ENCODE measurements at places on chromosomes 13 and 19.

- H3K27ac ChIP-seq, result no peak overlapping the region
- no peak overlapping the region for H3K4me3 ChIP-seq
- H3K27me3 ChIP-seq, result peaks cover 80% of the 10 kb centered on the region
- H3K36me3 ChIP-seq, result no peaks in the 10 kb centered on the region
- no peak for DNase-seq
- H3K4me1 ChIP-seq, result peaks cover 4% of the 10 kb centered on the region
Measured at GRCh38 chr19:2303211-2303798, 4.6 kb downstream of the LINGO3 start.

DNA sequence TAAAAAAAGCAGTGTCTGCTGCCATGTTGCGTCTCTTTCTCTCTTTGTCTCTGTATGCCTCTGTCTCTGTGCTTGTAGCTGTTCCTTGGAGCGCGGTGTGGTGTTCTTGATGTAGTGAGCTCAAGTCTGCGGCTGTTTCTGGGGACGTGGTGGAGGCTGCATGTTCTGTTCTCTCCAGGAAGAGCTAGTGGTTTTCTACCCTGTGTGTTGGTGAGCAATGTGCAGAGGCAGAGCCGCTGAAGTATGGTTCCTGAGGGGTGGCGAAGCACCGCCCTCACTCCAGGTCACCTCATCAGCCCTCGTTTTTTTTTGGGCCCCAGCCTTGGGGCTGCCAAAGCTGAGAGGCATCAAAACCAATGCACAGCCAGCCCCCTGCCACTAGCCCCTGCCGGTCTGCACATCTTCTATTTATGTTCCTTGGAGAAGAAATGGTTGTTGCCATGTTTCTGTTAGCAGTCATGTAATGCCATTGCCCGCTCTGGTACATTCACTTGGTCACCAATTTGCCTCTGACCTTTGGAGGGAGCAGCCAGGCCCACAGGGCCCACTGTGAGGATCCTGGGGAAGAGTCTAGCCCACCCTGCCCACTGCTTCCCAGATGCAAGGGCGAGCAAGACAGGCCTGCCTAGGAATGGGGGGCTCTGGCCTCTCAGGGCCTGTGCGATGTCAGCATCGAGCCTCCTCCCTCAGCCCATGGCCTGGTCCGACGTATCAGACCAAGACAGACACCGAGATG, 7.2 kb downstream of the HNRNPL start:
- peaks cover 72% of the 10 kb centered on the region for H3K4me1 ChIP-seq
- peak; percentile 84 for DNase-seq
- peaks cover 85% of the 10 kb centered on the region for H3K36me3 ChIP-seq
- peak overlapping the region; percentile 90 for H3K27ac ChIP-seq

DNA sequence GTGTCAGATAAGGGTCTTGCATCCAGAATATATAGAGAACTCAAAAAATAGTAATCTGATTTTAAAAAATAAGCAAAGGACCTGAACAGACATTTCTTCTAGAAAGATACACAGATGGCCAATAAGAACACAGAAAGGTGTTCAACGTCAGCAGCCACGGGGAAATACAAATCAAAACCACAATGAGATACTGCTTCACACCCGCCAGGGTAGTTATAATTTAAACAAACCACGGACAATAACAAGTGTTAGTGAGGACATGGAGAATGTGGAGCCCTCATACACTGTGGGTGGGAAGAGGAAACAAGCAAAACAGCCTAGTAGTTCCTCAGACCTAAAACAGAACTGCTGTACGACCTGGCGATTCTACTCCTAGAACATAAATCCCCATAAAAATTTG, 26.7 kb upstream of the NAPA start:
- peak overlapping the region; percentile 38 for H3K27ac ChIP-seq
- H3K27me3 ChIP-seq, result peaks cover 47% of the 10 kb centered on the region
- H3K4me1 ChIP-seq, result peaks cover 14% of the 10 kb centered on the region
- DNase-seq, result peak; percentile 42

- no peaks in the 10 kb centered on the region for H3K4me1 ChIP-seq
- H3K27ac ChIP-seq, result no peak overlapping the region
- no peaks in the 10 kb centered on the region for H3K36me3 ChIP-seq
- DNase-seq, result no peak
Measured at GRCh38 chr13:53005626-53006025, 23.0 kb upstream of the OLFM4 start.

GRCh38 chr13:112931028-112931934, 37.7 kb upstream of the MCF2L start:
- H3K27me3 ChIP-seq, result peaks cover 46% of the 10 kb centered on the region
- peaks cover 3% of the 10 kb centered on the region for H3K4me1 ChIP-seq
- no peak overlapping the region for H3K27ac ChIP-seq
- H3K4me3 ChIP-seq, result no peak overlapping the region

DNA sequence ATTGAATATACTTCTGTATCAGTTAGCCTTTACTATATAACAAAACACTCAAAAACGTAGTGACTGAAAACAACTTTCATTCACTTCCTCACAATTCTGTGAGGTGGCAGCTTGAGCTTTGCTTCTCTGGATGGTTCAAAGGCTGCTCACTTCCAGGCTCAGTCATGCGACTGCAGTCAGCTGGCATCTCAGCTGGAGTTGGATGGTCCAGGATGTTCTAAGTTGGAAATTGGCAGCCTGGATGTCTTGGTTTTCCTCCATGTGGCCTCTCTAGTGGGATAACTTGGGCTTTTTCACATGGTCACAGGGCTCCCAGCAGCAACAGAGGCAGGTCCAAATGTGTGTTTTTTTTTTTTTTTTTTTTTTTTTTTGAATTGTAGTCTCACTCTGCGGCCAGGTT, 204.4 kb downstream of the LACC1 start:
- no peak overlapping the region for H3K4me3 ChIP-seq
- no peaks in the 10 kb centered on the region for H3K36me3 ChIP-seq
- H3K4me1 ChIP-seq, result peaks cover 3% of the 10 kb centered on the region
- no peak overlapping the region for H3K27ac ChIP-seq
- peaks cover 16% of the 10 kb centered on the region for H3K27me3 ChIP-seq

GRCh38 chr13:70829748-70830147, 721.5 kb upstream of the KLHL1 start:
- H3K27ac ChIP-seq, result no peak overlapping the region
- no peak for DNase-seq
- no peak overlapping the region for H3K4me3 ChIP-seq
- H3K4me1 ChIP-seq, result no peaks in the 10 kb centered on the region
- H3K36me3 ChIP-seq, result no peaks in the 10 kb centered on the region

DNA sequence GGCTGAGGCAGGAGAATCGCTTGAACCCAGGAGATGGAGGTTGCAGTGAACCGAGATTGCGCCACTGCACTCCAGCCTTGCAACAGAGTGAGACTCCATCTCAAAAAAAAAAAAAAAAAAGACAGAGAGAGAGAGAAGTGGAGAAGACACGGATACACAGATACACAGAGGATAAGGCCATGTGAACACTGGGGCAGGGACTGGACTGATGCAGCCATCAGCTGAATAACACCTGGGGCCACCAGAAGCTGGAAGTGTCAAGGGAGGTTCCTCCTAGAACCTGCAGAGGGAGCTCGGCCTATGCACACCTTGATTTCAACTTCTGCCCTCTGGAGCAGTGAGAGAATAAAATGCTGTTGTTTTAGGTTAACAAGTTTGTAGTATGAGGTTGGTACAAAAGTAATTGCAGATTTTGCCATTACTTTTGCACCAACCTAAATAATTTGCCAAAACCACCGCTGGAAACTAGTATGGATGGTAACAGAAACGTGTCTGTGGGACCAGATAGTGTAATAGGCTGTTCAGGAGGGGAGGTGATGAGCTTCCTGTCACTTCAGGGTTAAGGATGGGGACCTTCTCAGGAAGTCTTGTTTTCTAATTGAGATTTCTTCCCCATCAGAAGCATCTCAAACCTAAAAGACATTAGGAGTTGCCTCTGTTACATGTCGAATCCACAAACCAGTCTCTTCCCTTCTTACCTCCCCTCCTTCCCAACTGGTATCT, 36.4 kb upstream of the IGSF23 start:
- H3K4me1 ChIP-seq, result no peaks in the 10 kb centered on the region
- H3K27ac ChIP-seq, result no peak overlapping the region
- H3K36me3 ChIP-seq, result no peaks in the 10 kb centered on the region
- no peaks in the 10 kb centered on the region for H3K27me3 ChIP-seq
- H3K4me3 ChIP-seq, result no peak overlapping the region
- peak; percentile 49 for DNase-seq

DNA sequence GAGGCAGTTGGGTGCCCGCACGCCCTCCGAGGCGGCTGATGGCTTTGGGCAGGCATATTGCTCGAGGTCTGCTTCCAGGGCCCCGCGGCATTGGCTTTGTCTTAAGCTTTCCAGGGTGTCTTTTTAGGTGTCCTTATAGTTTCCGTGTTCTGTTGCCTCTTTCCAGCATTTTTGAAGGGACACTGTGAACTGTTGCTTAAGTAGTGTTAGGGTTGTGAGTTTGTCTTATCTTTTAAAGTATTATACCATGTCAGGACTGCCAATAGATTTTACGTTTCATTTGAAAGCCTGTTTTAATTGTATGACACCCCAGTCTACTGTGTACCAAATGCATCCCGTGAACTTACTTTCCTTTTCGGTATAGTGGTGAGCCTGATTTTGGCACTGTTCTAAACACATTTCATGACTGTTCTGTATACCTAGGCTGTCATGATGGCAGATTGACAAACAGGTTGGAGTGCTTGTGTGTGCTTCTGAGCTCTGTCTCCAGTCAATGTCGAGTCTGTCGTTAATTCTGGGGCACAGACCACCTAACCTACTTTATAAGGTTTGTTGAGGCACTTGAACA, 656 bp downstream of the PCCA start:
- H3K27ac ChIP-seq, result peak overlapping the region; percentile 85
- H3K27me3 ChIP-seq, result no peaks in the 10 kb centered on the region
- DNase-seq, result peak; percentile 22

DNA sequence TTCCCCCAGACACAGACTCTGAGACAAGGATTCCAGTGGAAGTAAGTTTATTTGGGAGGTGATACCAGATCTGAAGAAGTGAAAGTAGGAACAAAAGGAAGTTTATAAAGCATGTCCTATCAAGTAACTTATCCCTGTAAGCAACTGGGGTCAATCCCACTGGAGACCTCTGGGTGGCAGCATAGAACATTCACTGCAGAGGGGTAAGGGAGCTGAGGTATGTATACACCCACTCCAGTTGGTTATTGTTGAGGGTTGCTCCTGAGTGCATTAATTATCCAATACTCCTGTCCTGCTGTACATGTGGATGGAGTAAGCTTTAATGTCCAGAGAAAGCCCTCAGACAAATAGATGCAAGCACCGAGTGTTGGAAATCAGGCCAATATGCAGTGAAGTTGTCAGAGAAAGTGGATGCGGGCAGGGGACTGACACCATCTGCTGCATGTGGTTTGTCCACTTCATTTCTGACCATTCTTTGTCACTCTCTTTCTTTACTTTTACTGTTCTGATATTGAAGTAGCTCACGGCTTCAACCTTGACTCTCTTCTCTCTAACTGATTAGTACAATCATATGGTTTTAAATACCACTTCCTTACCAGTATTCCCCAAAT, 46.7 kb downstream of the NOTCH3 start:
- no peak overlapping the region for H3K27ac ChIP-seq
- H3K4me1 ChIP-seq, result no peaks in the 10 kb centered on the region
- H3K4me3 ChIP-seq, result no peak overlapping the region
- H3K27me3 ChIP-seq, result peaks cover 15% of the 10 kb centered on the region
- peak; percentile 63 for DNase-seq
- H3K36me3 ChIP-seq, result no peaks in the 10 kb centered on the region

DNA sequence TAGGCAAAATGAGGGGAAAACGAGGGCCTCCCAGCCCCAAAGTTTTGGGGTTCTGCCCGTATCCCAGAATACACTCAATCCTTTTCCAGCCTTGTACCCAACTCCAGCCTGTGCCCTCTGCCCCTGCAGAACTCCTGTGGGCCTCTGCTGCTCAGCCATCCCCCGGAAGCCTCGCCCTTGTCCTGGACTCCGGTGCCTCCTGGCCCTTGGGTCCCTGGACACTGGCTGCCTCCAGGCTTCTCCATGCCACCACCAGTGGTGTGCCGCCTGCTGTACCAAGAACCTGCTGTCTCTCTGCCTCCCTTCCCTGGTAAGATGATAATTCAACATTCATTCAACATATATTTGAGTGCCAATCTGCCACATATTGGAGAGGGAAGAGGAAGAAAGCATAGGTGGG, 3.8 kb downstream of the DMRTC2 start:
- H3K27me3 ChIP-seq, result peaks cover 70% of the 10 kb centered on the region
- H3K4me1 ChIP-seq, result no peaks in the 10 kb centered on the region
- H3K27ac ChIP-seq, result no peak overlapping the region

GRCh38 chr19:39752390-39752789, 14.6 kb upstream of the CLC start:
- no peaks in the 10 kb centered on the region for H3K36me3 ChIP-seq
- DNase-seq, result no peak
- no peak overlapping the region for H3K27ac ChIP-seq
- peaks cover 27% of the 10 kb centered on the region for H3K27me3 ChIP-seq
- no peaks in the 10 kb centered on the region for H3K4me1 ChIP-seq

GRCh38 chr19:1555487-1556389, 12.4 kb downstream of the MEX3D start:
- H3K27me3 ChIP-seq, result peaks cover 11% of the 10 kb centered on the region
- no peak overlapping the region for H3K4me3 ChIP-seq
- no peaks in the 10 kb centered on the region for H3K4me1 ChIP-seq

DNA sequence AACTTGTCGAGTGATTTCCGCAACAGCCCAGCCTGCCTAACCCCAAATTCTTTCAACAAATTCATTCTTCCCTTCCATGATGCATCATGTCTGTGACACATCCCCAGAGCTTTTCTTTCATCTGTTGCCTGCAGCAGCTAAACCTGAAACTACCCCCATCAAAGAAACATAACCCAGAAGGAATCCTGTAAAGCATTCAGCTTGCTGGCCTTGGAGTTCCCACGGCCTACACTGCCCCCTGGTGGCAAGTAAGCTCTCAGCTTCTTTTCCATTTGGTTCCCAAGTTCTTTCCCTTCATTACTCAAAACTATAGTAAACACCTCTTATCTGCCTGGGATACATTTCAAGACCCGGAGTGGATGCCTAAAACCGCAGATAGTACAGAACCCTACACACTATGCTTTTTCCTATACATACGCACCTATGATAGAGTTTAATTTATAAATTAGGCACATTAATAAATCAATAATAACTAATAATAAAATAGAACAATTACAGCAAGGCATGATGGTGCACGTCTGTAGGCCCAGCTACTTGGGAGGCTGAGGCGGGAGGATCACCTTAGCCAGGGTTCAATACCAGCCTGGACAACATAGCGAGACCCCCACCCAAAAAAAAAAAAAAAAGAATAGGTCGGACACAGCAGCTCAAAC, 7.4 kb downstream of the ETHE1 start:
- peaks cover 18% of the 10 kb centered on the region for H3K4me1 ChIP-seq
- H3K36me3 ChIP-seq, result peaks cover 29% of the 10 kb centered on the region

GRCh38 chr13:48748681-48749080, 95.0 kb downstream of the CYSLTR2 start:
- no peak overlapping the region for H3K27ac ChIP-seq
- no peak for DNase-seq
- no peaks in the 10 kb centered on the region for H3K4me1 ChIP-seq
